ENCODE measurements at places on chromosomes 7 and 10. TPM values are rescaled to one million over a fixed set of nuclear protein-coding genes. Genes with fewer than 3 reads are reported as not detected.

GRCh38 chr7:2044883-2045471 is 187.8 kb downstream of the MAD1L1 start:
- no peaks in the 10 kb centered on the region for H3K27me3 ChIP-seq
- DNase-seq = no peak
- H3K4me1 ChIP-seq = no peaks in the 10 kb centered on the region
- H3K27ac ChIP-seq = no peak overlapping the region

DNA sequence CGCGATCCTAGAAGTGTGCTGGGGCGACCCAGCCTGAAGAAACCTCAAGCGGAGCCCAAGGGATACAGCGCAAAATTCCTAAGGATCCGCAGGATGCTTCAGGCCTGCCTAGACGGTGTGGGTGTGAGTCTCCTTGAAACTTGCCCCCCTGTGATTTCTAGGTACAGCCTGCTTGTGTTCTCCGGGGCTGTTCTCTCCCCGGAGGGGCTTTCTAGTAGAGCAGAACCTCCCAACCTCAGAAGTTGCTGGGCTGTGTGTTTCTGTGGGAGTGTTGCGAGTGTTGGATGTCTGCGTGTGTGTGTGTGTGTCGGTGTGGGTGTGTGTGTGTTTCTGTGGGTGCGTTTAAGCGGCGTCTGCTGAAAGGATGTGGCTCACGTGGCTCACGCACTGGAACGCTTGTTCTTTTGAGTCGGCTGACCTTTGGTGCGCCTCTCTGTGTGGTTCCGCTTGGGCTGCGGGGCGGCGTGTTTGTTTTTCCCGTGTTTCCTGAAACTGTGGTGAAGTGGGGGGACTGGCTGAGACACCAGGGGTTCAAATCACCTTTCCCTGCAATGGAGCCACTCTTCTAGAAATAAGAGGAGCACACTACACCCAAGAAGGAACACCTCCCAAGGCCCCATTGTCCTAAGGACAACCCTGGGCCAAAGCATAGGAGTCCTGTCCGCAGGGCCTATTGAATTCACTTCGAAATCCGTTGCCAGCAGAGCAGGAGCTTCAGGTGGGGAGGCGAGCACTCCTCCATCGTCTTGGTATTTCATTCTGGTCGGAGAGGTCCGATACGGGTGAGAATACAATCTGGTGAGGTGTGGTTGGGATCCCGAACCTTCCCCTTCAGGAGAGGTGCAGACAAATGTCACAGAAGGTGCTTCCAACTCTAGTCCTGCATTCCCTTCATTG is 25.1 kb upstream of the ZNF273 start:
- no peak overlapping the region for H3K4me3 ChIP-seq
- DNase-seq = peak; percentile 23
- no peaks in the 10 kb centered on the region for H3K36me3 ChIP-seq
- H3K4me1 ChIP-seq = no peaks in the 10 kb centered on the region
- H3K27me3 ChIP-seq = no peaks in the 10 kb centered on the region
- H3K27ac ChIP-seq = no peak overlapping the region

- peak overlapping the region; percentile 59 for H3K27ac ChIP-seq
- no peak overlapping the region for H3K4me3 ChIP-seq
- no peaks in the 10 kb centered on the region for H3K4me1 ChIP-seq
- DNase-seq = no peak
Measured at GRCh38 chr10:4902571-4903011, 60.6 kb upstream of the AKR1C1 start.

DNA sequence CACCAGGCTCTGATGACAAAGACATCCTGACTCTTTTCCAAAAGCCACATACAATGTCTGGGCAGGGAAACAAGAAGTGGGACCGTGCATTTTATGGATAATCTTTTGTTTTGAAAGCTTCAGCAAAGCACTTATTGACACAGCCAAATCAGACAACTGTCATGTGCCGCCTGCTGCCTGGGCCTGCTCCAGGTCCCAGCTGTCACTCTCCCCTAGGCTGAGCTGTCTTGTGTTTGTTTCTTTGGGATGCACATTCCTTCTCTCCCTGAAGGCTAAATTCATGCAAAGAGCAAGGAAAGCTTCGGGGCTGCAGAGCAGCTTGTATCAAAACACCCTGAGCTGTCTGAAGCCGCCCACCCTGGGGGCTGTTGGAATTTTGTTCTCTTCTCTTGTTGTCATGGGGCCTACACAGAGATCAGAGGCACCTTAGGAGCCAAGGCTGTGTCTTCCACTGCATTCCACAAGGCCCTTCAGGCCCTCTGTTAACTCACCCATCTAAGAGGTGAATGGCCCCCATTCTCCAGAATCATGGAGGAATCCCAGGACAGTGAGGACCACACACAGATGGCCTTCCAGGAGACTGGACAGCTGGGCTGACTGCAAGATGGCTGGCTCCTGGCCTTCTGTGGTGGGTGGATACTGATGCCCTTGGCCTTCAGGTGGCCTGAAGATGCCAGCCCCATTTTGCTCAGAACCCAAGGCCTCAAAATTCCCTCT is 17.8 kb upstream of the SLC18A2 start:
- H3K27ac ChIP-seq = no peak overlapping the region
- DNase-seq = no peak
- no peaks in the 10 kb centered on the region for H3K27me3 ChIP-seq
- no peaks in the 10 kb centered on the region for H3K4me1 ChIP-seq
- no peak overlapping the region for H3K4me3 ChIP-seq
- no peaks in the 10 kb centered on the region for H3K36me3 ChIP-seq

DNA sequence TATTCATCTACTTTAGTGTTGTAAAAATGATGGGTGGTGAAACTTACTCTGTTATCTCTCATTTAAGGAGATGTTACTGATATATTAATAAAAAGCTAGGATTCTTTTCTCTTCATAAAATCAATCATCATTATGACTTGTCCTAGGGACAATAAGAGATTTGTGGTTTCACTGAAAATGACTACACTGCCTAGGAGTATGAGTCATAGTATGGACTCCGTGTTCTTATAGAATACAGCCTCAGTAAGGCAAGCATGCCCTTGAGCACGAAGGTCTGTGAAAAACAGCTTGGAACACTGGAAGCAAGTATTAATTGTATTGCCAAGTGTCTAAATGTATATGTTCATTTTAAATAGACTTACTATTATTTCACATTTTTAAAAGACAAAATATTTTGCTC is 749.2 kb upstream of the PCDH15 start:
- H3K27me3 ChIP-seq = no peaks in the 10 kb centered on the region
- H3K4me1 ChIP-seq = no peaks in the 10 kb centered on the region
- no peak overlapping the region for H3K4me3 ChIP-seq
- no peak for DNase-seq
- H3K27ac ChIP-seq = no peak overlapping the region
- H3K36me3 ChIP-seq = no peaks in the 10 kb centered on the region

GRCh38 chr7:96308253-96308949 is 13.5 kb downstream of the SLC25A13 start:
- no peaks in the 10 kb centered on the region for H3K4me1 ChIP-seq
- H3K27ac ChIP-seq = no peak overlapping the region
- H3K4me3 ChIP-seq = no peak overlapping the region

GRCh38 chr10:13728898-13729535 is 142.3 kb downstream of the PRPF18 start:
- peaks cover 9% of the 10 kb centered on the region for H3K36me3 ChIP-seq
- no peak overlapping the region for H3K27ac ChIP-seq
- no peak for DNase-seq
- H3K4me1 ChIP-seq = peaks cover 12% of the 10 kb centered on the region
- H3K27me3 ChIP-seq = no peaks in the 10 kb centered on the region

GRCh38 chr7:34756691-34757090 is 98.7 kb downstream of the NPSR1 start:
- H3K27ac ChIP-seq = no peak overlapping the region
- H3K4me3 ChIP-seq = no peak overlapping the region
- H3K27me3 ChIP-seq = no peaks in the 10 kb centered on the region
- H3K4me1 ChIP-seq = no peaks in the 10 kb centered on the region
- DNase-seq = no peak
- no peaks in the 10 kb centered on the region for H3K36me3 ChIP-seq

GRCh38 chr7:149027055-149027454 is 1.2 kb downstream of the PDIA4 start:
- no peaks in the 10 kb centered on the region for H3K27me3 ChIP-seq
- DNase-seq = no peak
- no peak overlapping the region for H3K27ac ChIP-seq

DNA sequence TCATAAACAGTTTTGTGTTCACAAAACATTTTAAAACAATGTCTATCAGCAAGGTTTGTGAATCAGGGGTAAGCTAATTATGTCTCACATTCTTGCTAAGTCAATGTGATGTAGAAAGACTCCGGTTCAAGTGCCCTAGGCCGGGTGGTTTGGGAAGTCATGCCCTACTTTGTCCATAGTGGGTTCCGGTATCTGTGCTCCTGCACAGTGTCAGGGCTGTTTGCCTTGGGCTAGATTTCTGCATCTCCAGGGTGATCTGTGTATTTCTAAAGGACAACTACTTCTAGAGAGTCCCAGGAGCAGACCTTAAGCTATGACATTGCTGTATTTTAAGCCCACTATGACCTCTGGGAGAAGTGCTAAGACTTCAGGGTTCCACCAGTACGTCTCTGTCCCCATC is 504.1 kb downstream of the PLXNA4 start:
- DNase-seq = peak; percentile 26
- H3K4me1 ChIP-seq = no peaks in the 10 kb centered on the region
- no peaks in the 10 kb centered on the region for H3K36me3 ChIP-seq
- no peak overlapping the region for H3K27ac ChIP-seq
- no peaks in the 10 kb centered on the region for H3K27me3 ChIP-seq
- H3K4me3 ChIP-seq = no peak overlapping the region

DNA sequence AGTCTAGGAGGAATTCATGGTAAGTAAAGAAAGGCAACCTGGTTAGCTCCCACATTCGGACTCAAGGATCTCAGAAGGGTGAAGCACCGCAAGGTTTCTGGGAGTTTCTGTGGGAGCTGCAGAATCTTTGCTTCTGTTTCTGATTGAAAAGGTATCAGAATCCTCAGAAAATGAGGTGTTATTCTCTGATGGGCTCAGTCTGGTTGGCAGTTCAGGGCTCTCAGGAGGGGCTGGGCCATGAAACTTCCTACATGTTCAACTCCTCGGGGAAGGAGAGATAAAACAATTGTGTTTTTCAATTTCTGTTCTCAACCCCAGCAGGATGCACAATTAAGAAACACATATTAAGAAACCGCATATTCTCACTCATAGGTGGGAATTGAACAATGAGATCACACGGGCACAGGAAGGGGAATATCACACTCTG is 9.1 kb downstream of the OR2A7 start:
- no peaks in the 10 kb centered on the region for H3K4me1 ChIP-seq
- no peak for DNase-seq
- H3K36me3 ChIP-seq = no peaks in the 10 kb centered on the region
- H3K27me3 ChIP-seq = no peaks in the 10 kb centered on the region

The ERVW-1 gene
- not detected for total RNA-seq

The MYH16 gene
- not detected for total RNA-seq

GRCh38 chr10:114565066-114565465 is 93.0 kb downstream of the ABLIM1 start:
- H3K36me3 ChIP-seq = peaks cover 38% of the 10 kb centered on the region
- H3K4me3 ChIP-seq = no peak overlapping the region

DNA sequence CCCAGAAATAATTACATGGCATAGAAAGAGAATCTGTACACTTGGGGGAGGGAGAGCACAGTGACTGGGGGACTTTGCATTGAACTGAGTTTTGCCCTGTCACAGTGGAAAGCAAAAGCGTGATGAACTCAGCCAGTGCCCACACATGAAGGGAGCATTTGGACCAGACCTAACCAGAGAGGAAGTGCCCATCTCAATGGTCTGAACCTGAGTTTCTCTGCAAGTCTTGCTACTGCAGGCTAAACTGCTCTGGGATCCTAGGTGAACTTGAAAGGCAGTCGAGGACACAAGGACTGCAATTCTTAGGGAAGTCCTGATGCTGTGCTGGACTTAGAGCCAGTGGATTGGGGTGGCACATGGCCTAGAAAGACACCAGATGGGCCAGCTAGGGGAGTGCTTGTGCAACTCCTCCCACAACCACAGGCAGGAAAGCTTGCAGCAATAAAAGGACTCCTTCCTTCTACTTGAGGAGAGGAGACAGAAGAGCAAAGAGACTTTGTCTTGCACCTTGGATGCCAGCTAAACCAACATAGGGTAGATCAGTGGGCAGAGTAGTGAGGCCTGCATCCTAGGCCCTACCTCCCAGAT is 259.0 kb downstream of the GRM8 start:
- H3K4me3 ChIP-seq = no peak overlapping the region
- H3K36me3 ChIP-seq = no peaks in the 10 kb centered on the region
- H3K4me1 ChIP-seq = no peaks in the 10 kb centered on the region
- DNase-seq = no peak

- H3K27ac ChIP-seq = no peak overlapping the region
- no peak overlapping the region for H3K4me3 ChIP-seq
- peaks cover 5% of the 10 kb centered on the region for H3K4me1 ChIP-seq
Measured at GRCh38 chr10:15146366-15146765, 22.1 kb downstream of the NMT2 start.

GRCh38 chr7:135772639-135773222 is 24.1 kb upstream of the FAM180A start:
- H3K27me3 ChIP-seq = no peaks in the 10 kb centered on the region
- H3K4me1 ChIP-seq = peaks cover 39% of the 10 kb centered on the region
- peak; percentile 28 for DNase-seq
- no peak overlapping the region for H3K27ac ChIP-seq
- no peak overlapping the region for H3K4me3 ChIP-seq
- no peaks in the 10 kb centered on the region for H3K36me3 ChIP-seq

- H3K27me3 ChIP-seq = no peaks in the 10 kb centered on the region
- H3K4me1 ChIP-seq = no peaks in the 10 kb centered on the region
- H3K27ac ChIP-seq = no peak overlapping the region
- H3K4me3 ChIP-seq = no peak overlapping the region
- DNase-seq = no peak
Measured at GRCh38 chr7:144854839-144855424, 19.1 kb upstream of the TPK1 start.

GRCh38 chr7:33463131-33463530 is 333.8 kb downstream of the BBS9 start:
- no peak for DNase-seq
- no peak overlapping the region for H3K4me3 ChIP-seq
- H3K27me3 ChIP-seq = no peaks in the 10 kb centered on the region
- no peak overlapping the region for H3K27ac ChIP-seq

DNA sequence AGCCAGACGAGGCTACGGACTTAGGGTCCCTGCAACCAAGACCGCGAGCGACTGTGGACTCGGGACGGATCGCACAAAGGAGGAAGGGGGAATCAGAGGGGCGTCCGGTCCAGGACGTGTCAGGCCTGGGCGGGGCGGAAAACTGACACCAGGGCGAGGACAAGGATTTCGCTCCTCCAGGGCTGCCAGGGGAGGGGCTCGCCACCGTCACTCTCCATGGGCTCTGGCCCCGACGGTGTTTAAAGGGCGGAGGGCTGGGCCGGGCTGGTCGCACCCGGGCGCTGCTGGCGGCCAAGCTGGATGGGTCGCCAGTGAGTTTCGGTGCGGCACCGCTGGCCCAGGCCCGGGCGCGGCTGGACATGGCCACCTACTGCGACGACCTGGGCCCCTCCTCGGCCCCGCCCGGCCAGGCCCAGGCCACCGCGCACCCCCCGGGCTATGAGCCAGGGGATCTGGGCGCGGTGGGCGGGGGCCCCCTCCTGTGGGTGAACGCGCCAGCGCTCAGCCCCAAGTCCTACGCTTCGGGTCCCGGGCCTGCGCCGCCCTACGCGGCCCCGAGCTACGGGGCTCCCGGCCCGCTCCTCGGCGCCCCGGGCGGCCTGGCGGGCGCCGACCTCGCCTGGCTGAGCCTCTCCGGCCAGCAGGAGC is at the start of gene FOXI2:
FOXI2 (plus strand) TSS at position 271 of the 648 bp plus-strand sequence; CDS start at position 360, 89 bp downstream.
- no peak for DNase-seq
- no peaks in the 10 kb centered on the region for H3K4me1 ChIP-seq
- no peaks in the 10 kb centered on the region for H3K36me3 ChIP-seq
- H3K27ac ChIP-seq = no peak within 1 kb of the TSS
- no peak within 1 kb of the TSS for H3K4me3 ChIP-seq
- H3K27me3 ChIP-seq = peaks cover 6% of the 10 kb centered on the region

GRCh38 chr10:4683838-4684237 is 142.2 kb upstream of the AKR1E2 start:
- H3K27ac ChIP-seq = no peak overlapping the region
- H3K4me3 ChIP-seq = no peak overlapping the region
- no peak for DNase-seq

The MMD2 gene
- total RNA-seq = 0.19 TPM
